DMS79 (cell line): ENCODE measurements at places on chromosomes 5 and 9.

GRCh38 chr5:147920420-147921030 is 14.2 kb upstream of the C5orf46 start:
- DNase-seq, result no peak

- DNase-seq, result no peak
Observed at GRCh38 chr9:29691758-29692407, 2118.6 kb upstream of the C9orf72 start.

DNA sequence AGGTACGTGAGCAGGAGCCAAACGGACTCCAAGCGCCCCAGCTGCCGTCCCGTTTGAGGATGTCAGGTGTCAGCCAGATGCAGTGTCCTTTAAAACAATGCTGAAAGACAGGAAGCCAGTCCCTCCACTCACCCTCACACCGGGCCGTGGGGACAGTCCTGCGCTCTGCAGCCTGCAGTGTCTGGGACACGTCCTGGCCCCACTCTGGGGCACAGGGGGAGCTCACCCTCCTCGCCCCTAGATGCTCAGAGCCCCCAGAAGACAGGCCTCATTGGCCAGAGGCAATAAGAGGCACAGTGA is 79.7 kb downstream of the ZNF354C start:
- no peak for DNase-seq

GRCh38 chr5:89313044-89313443 is 430.1 kb upstream of the MEF2C start:
- no peak for DNase-seq

DNA sequence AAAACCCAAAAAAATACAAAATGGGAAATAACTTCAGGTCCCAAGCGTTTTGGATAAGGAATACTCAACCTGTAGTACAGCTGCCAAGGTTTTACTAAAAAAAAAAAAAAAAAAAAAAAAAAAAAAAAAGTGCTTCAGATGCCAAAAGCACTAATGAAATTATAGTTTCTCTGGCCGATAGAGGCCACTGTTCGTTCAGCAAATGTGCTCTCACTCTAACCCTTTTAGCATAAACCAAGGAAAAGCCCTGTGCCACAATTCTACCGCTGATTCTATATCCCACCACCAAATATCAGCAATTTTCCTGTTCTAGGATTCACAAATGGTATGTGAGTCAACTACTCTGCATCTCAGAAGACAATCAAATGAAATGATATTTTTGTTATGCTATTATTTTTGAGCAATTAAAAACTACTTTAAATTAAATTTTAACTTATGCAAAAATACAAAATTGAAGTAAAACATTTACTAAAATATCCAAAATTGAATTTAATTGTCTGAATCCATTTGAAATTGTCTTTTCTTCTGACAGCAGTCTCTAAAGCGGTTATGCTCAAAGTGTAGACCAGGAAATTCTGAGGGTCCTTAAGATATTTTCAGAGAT is 79.8 kb downstream of the RICTOR start:
- DNase-seq, result no peak
